ENCODE measurements at places on chromosomes 1 and 21. TPM values are rescaled to one million over a fixed set of nuclear protein-coding genes. Genes with fewer than 3 reads are reported as not detected.

The AKNAD1 gene
- not detected for total RNA-seq

The KCNH1 gene
- not detected for total RNA-seq

- H3K27ac ChIP-seq, result no peak overlapping the region
- no peak overlapping the region for H3K4me3 ChIP-seq
These were observed 1.7 kb downstream of the HSPG2 start for GRCh38 chr1:21935393-21935804.

GRCh38 chr1:72281144-72281543 lies 1.2 kb downstream of the NEGR1 start:
- H3K4me3 ChIP-seq, result no peak overlapping the region
- H3K27me3 ChIP-seq, result no peaks in the 10 kb centered on the region
- H3K36me3 ChIP-seq, result no peaks in the 10 kb centered on the region
- H3K4me1 ChIP-seq, result peaks cover 3% of the 10 kb centered on the region

The SPRR3 gene
- total RNA-seq, result not detected

GRCh38 chr1:211903490-211904245 lies 73.1 kb upstream of the LPGAT1 start:
- no peaks in the 10 kb centered on the region for H3K4me1 ChIP-seq
- H3K4me3 ChIP-seq, result no peak overlapping the region
- DNase-seq, result no peak
- H3K36me3 ChIP-seq, result no peaks in the 10 kb centered on the region
- no peaks in the 10 kb centered on the region for H3K27me3 ChIP-seq
- H3K27ac ChIP-seq, result no peak overlapping the region
